AG04449 (cell line): ENCODE measurements at places on chromosomes 5 and 9.

GRCh38 chr9:129241725-129242124 lies 63.7 kb upstream of the IER5L start:
- DNase-seq: no peak

GRCh38 chr5:159027504-159027903 lies 72.2 kb downstream of the EBF1 start:
- no peak for DNase-seq

GRCh38 chr5:138622051-138622450 lies 46.9 kb upstream of the HSPA9 start:
- no peak for DNase-seq

DNA sequence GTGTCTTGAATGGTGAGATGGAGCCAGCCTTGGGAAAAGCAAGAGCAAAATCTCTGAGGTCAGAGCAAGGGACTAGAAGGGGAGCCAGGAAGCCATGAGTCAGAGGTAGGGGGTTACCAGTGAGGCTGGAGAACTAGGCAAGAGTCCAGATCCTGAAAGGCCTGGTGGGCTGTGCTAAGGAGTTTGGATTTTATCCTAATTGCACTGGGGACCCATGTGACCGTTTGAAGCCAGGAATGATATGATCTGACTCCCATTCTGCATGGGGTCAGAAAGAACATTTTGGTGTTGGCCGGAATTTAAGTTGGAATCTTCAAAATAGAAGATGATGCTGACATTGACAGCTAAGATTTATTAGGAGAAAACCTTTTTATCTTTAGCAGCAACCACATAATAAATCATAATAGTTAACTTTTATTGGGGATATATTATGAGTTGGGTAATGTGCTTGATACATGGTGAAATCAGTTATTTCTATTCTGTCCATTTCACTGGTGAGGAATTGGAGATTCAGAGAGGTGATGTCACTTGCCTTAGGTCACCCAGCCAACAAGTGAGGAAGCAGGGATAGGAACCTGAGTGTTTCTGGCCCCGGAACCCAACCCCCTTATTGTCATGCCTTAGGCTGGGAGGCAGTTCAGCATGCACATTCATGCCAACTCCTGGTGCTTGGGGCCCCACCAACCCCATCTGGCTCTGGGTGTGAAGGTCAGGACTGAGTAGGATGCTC lies 61.5 kb upstream of the RARS1 start:
- no peak for DNase-seq

- no peak for DNase-seq
These were observed 241.4 kb downstream of the HINT1 start for GRCh38 chr5:130923543-130924124.

GRCh38 chr9:36665921-36666431 lies 93.3 kb downstream of the MELK start:
- DNase-seq: no peak
